ENCODE measurements at places on chromosomes 5 and 9.
A peak's percentile ranks its signal among the peaks of the same experiment; 100 is the strongest.

- no peak for DNase-seq
Observed at GRCh38 chr5:126263591-126264184, 159.5 kb upstream of the GRAMD2B start.

DNA sequence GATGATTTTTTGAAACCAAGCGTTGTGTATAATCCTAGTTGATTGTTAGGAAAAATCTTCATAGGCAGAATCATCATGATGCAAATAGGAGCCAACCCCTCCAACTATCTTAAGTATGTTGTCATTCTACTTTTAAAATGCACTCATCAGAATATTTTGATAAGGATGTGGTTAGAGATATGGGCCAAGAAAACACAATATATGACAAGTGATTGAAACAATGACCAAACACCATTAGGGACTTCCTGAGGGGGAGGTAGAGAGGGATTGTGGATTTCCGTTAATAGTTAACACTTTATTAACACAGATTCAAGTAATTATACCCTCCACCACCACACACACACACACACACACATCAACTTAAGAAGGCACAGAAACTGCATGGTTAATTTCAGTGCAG is 143.3 kb downstream of the ARSB start:
- no peak for DNase-seq

GRCh38 chr9:73137286-73137899 is 14.3 kb upstream of the ANXA1 start:
- no peak for DNase-seq

DNA sequence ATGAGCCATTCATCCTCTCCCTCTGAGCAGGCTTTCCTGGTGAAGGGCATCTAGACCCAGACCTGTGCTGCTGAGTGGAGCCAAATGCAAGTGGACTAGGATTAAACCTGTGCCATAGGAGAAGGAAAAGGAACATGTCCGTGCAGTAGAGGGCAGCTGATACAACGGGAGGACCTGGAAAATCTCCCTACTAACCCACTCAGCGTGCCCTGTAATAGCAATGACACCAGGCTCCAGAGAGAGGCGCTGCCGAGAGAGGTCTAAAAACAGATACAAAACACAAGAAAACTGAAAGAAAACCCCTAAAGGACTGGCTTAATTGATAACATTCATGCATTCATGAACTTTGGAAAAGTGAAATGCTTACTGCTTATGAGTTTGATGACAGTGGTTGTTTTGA is 60.8 kb downstream of the PFDN1 start:
- no peak for DNase-seq

- DNase-seq = no peak
Observed at GRCh38 chr9:105188746-105189145, 55.7 kb upstream of the SLC44A1 start.

GRCh38 chr5:177496727-177497291 is 595 bp downstream of the PDLIM7 start:
- peak; percentile 91 for DNase-seq

- no peak for DNase-seq
Observed at GRCh38 chr5:96645091-96645490, 17.1 kb upstream of the CAST start.

DNA sequence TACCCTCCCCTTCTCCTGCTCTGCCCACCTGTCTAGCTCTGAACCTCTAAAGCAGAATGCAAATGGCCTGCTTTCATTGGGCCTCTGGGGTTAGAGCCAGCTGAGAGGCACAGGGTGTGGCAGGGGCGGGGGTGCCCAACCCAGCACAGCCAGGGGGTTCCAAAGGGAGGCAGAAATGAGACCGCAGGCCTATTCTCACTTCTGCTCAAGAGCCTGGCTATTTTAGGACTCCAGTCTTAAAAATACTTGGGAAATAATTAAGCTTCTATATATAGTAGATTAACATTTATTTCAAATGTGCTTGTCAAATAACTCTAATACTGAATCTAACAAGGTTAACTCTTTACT is 5.7 kb downstream of the QSOX2 start:
- no peak for DNase-seq

- peak; percentile 86 for DNase-seq
Observed at GRCh38 chr5:172740428-172741205, 30.4 kb downstream of the DUSP1 start.

DNA sequence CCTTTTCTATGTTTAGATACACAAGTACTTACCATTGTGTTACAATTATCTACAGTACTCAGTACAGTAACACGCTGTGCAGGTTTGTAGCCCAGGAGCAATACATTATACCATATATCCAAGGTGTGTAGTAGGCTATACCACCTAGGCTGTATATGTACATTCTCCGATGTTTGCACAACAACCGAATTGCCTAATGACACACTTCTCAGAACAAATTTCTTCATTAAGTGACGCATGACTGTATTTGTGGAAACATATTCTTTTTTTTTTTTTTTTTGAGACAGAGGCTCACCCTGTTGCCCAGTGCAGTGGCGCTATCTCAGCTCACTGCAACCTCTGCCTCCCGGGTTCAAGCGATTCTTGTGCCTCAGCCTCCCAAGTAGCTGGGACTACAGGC is 4.0 kb upstream of the RAD23B start:
- no peak for DNase-seq

- no peak for DNase-seq
Observed at GRCh38 chr9:119677811-119678505, 308.7 kb upstream of the BRINP1 start.

GRCh38 chr9:105151686-105151995 is 92.8 kb upstream of the SLC44A1 start:
- no peak for DNase-seq

DNA sequence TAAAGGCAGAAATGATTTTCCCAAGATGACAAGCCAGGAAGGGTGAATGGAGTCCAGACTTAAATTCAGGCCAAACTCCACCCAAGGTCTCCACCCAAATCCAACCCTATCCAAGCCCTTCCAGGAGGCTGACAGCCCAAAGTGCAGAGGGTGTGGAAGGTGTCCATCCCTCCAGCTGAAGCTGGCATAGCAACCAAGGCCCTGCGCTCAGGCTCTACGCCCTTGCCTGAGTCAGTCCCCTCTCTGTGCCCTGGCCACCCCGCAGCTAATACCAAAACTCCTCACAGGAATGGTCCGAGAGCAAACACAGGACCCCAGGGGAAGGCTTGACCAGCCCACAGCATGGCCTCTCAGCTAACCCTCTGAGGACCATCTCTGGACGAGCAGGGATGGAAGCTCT is 2.1 kb downstream of the SEPTIN8 start:
- no peak for DNase-seq

DNA sequence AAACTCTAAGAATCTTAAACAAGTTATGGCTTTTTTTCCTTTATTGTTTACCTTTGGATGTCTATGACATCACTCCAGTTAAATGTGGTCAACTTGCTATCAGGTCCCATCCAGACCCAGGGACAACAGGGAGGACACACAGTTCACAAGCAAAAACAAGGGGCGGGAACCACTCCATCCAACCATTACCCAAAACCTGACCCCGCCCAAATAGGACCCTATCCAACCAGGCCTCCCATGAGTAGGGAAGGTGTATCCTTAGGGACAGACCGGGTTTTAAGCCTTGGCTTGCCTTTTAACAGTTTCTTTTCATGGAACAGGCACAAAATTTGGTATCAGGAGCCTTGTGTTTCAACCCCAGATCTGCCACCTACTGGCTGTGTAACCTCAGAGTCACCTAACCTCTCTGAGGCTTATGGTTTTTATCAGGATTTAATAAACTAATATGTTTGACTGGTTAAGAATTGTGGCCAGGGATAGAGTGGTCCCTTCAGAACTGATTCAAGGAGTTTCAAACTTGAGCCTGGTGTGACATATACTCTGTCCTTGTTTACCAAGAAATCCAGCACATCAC is 127.7 kb upstream of the RAD23B start:
- DNase-seq = no peak

DNA sequence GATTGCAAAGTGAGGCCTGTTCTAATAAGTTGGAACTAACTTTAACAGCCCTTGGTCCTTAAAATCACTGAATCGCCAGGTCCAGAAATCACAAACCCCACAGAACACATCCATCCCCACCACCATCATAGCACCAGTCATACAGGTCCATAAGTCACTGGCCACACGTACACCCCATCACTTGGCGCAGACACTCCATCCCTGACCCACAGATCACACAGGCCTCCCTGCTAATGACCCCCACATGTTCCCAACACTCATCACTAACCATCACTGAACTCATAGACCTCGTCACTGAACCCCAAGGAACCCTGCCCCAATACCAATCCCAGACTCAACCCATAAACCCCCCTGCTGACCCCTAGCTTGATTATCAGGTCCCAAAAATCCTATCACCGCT is 41.2 kb upstream of the ZNF300 start:
- DNase-seq = no peak

GRCh38 chr5:1014346-1014745 is 5.7 kb downstream of the NKD2 start:
- DNase-seq = no peak

- no peak for DNase-seq
Observed at GRCh38 chr9:80369641-80370040, 797.9 kb downstream of the TLE4 start.

DNA sequence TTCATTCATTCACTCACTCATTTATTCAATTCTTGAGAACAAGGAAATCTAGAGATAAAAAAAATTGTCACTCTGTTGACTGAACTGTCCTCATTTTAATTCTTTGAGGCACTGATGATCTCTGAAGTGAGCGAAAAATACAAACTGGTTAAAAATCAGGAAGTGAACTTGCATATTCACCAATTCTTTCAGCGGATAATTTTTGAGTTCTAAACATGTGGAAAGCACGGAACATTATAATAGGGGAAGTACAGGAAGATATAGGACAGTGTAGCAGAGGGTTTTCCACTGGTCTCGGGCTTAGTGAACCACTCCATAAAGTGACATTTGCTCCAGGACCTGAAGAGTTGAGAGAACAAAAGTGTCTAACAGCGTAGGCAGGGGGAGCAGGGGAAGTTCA is 169.5 kb downstream of the TLR4 start:
- no peak for DNase-seq

- no peak for DNase-seq
Observed at GRCh38 chr9:93093877-93094657, 1.9 kb upstream of the CARD19 start.

DNA sequence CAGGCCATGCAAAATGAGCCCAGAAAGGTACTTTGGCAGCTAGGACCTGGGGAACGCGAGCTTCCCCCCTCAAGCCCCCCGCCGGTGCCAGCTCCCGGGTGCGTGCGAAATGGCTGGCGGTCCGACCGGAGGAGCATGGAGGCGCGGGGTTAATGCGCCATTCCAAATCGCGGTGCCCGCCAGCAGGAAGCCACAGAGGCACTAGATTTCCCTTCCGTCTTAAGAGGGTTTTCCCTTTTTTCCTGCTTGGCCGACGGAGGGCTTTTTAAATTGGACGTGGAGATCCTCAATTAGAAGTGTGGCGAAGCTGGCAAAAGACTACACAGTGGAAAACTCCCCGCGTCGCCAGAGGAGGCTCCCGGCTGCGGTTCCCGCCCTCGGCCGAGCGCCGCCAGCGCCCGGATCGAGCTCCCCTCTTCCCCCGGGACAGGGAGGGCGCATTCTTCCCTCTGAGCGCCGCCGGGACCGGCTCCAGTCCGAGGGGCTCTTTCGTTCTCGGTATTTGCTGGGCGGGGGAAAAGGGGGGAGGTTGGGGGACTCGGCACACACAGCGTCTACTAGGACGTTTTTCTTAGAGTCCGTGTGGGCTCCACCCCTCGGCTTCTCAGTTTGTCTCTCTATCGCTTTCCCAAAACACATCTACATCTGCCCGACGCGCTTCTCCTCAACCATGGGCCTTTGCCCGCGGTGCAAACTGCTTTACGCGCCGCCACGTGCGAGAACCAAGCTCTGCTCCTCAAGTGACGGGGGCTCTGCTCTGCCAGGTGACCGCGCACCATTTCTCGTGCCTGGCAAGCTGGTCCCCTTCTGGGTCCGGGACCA is 3.0 kb downstream of the GDNF start:
- no peak for DNase-seq

DNA sequence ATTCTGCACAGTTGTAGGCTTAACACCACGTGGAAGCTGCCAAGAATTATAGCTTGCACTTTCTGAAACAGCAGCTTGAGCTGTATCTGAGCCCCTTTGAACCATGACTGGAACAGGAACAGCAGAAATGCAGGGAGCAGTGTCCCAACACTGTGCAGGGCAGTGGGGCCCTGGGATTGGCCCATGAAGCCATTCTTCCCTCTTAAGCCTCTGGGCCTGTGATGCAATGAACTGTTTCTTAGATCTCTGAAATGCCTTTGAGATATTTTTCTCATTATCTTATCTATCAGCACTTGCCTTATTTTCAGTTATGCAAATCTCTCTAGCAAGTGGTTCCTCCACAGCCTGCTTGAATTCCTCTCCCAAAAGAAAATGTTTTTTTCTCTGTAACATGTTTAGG is 87.0 kb upstream of the MTAP start:
- DNase-seq = no peak

GRCh38 chr9:99895510-99895909 is 10.9 kb upstream of the STX17 start:
- no peak for DNase-seq

- DNase-seq = no peak
Observed at GRCh38 chr9:94824411-94824810, 97.9 kb downstream of the AOPEP start.

DNA sequence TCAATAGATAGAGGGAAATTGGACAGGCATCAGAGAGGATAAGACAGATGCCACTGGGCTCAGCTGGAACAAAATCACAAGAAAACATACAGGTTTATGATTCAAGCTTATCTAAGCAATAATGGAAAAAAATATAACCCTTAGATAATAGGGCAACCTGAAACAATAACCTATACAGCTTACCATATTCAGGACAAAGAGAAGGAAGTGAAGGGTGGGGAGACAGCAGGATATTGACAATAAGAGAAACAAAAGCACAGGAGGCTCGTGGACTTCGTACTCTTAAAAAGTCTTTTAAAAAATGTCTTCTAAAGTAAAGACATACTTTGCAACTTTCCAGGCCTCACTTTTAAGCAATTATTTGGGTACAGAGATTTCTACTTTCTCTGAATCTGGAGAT is 225.3 kb downstream of the NTRK2 start:
- no peak for DNase-seq

GRCh38 chr5:171263181-171263580 is 45.9 kb upstream of the TLX3 start:
- no peak for DNase-seq

- no peak for DNase-seq
Observed at GRCh38 chr9:109576762-109577161, 78.7 kb upstream of the PTPN3 start.

DNA sequence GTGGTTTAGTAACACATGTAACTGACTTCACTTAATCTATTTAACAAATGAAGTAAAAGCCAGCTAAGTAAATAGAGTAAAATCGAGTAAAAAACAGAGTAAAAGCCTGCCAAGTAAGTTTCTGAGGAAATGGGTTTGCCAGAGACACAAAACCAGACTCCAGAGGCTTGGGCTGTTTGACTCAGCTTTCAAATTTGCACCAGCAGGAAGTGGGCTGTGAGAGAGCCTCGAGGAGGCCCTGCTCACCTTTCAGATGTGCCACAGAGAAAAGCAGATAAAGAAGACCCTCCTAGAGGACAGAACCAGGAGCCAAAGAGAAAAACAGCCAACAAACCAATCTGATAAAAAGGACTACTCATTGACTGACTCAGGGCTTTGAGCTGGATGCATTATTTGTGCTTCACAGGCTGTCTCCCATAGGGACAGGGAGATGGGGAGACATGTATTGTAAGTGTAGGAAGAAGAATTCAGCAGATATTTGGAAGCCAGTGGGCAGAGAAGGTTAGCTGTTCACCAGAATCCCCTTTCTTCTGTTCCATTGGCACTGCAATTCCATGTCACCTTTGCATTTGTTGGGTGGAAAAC is 14.4 kb upstream of the AMACR start:
- no peak for DNase-seq

GRCh38 chr5:40575921-40576320 is 103.8 kb upstream of the PTGER4 start:
- DNase-seq = no peak
